Effector CD4-positive, alpha-beta T cell (primary cell): ENCODE measurements at places on chromosomes 16 and 17.
A peak's percentile ranks its signal among the peaks of the same experiment; 100 is the strongest.

DNA sequence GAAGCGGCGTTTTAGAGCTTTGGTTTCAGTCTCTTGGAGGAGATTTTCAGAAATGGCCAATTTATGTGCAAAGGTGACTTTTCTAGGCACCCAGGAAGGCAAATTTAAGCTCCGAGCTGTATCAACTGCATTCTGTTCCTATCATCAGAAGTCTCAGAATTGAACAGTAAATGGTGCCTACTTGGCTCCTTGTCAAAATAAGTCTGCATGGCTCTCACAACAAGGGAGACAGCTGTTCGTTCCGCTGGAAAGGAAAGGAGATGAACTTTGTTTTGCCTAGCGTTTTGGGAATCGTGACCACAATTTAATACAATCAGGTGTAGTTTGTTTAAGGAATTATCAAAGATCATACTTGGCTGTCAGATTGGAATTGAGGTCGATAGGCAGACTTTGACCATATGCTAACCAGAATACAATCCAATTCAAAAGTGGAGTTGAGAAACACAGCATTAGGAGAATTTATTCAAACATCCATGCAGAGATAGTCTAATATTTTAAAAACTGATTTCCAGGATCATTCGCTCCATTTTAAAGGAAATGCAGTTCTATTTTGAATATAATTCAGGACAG lies 139.4 kb downstream of the CPPED1 start:
- no peak for DNase-seq

GRCh38 chr17:35086931-35087573 lies 23.5 kb upstream of the RFFL start:
- DNase-seq = no peak

- no peak for DNase-seq
These were observed 141.9 kb upstream of the NOG start for GRCh38 chr17:56451629-56452028.

DNA sequence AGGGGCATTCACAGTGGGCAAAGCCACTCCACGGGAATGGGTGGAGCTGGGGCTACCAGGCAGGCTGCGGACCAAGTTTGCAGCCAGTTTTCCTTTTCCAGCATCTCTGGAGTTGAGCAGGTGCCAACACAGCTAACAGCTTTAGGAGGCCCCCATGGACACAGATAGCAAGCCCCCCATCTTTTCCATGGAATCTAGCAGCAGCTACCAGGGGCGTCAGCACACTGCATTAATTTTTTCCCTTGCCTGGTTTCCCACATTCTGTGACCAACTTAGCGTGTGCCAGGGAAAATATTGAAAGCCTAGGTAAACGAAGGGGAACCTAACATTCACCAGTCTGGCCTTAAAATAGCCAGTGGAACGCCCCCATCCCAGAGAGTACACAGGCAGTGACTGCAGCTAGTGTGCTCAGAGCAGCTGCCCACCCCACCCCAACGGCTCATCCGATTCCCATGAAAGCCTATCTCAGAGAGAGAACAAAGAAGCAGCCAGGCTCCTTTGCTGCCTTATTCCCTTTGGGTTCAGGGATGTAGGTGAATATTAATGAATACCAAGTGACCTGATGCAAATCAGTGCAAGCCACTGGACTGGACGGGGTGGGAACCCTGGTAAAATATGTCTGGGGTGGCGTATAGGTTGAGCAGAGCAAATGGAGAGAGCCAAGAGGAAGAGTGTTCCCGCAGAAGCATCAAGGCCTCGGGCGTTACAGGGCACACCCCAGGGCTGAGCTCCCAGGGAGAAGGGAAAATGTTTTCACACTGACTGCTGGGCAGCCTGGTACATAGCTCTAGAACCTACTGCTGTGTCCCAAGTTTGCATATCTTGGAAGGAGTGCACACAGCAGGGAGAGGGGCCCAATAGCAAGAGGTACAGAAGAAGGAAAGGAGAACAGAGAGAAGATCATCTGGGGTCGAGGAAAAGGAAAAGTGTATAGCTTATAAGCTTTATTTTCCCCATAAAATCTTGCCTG lies 73.9 kb upstream of the SOX9 start:
- DNase-seq = no peak

GRCh38 chr16:56879276-56879675 lies 14.3 kb downstream of the SLC12A3 start:
- DNase-seq = no peak

GRCh38 chr17:47855737-47856136 lies 4.8 kb upstream of the SP6 start:
- no peak for DNase-seq

DNA sequence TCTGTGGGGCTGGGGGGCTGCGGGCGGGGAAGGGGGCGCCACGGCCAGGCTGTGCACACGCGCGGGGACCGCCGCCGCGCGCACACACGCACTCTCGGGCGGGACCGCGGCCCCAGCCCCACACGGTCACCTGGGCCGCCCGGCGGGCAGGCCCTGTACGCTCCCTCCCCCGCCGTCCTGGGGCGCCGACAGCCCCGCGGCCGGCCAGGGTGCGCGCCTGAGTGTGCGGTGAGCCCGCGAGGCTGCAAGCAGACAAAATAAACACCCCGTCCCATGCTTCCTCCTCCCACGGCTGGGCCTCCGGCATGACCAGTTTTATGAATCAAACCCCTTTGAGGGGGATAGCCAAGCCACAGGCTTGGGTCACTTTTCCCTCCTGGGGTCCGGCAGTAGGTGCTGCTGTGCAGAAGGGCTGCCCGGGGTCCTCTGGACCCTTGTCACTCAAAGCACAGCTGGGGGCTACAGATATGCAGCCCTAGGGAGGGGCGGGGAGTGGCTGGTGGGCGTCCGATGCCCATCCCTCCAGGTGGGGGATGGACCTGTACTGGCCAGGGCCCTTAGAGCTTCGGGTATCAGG lies 441 bp downstream of the VASN start:
- DNase-seq = no peak

GRCh38 chr17:70119983-70120382 lies 45.0 kb downstream of the KCNJ16 start:
- DNase-seq = no peak

- no peak for DNase-seq
These were observed 67.1 kb upstream of the METRNL start for GRCh38 chr17:83012200-83012785.

DNA sequence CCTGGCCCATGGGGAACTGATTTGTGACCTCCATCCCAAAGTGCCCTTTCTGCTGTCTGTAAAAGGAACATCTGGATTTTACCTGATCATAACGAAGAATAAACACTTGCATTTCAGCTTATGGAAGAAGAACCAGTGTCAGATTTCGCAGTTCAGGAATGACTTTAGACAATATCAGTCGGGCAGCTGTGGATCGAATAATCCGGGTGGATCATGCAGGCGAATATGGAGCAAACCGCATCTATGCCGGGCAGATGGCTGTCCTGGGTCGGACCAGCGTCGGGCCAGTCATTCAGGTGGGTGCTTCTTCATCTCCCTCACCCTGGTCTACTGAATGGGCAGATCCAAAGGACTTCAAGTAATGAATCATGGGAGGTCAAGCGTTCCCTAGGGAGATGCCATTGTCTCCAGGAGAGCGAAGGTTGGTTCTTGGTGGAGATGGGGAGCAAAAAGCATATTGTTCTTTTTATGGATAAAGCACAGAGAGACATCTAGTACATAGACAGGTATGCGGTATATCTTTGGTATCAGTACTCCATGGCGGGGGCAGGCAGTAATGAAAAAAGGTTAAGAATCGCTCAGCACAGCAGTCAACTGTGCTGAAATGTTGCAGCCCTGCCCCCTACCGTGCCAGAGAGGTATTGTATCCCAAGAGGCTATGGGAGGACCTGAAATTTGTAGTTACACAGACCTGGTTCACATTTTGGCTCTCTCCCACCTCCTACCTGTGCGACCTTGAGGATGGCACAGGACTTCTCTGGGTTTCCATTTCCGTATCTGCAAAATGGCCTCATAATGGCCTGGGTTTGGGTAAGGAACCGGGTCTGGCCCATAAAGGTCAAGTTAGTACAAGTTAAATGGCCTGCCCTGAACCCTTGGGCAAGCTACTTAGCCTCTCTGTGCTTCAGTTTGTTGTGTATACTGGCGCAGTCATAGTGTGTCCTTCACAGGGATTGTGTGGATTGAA lies 4.7 kb downstream of the COQ7 start:
- DNase-seq = peak; percentile 20

- DNase-seq = no peak
These were observed 13.7 kb downstream of the MXRA7 start for GRCh38 chr17:76696763-76697701.

DNA sequence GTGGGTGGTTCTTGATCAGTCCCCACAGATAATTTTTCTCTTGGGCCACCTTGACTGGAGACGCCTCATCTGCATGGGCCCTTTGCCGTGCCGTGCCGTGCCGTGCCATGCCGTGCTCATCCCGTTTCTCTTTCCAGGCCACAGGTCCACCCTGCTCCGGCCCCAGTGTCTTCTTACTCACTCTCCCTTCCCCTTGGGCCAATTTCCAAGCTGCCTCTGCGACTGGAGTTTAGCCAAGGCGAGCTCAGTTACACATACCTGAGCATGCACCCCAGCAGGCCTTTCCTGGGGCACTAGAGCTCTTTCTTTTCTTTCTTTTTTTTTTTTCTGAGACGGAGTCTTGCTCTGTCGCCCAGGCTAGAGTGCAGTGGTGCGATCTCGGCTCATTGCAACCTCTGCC lies 40.5 kb upstream of the MGAT5B start:
- no peak for DNase-seq
